NCI-H1694 (cell line): ENCODE measurements at places on chromosomes 7 and 10.

DNA sequence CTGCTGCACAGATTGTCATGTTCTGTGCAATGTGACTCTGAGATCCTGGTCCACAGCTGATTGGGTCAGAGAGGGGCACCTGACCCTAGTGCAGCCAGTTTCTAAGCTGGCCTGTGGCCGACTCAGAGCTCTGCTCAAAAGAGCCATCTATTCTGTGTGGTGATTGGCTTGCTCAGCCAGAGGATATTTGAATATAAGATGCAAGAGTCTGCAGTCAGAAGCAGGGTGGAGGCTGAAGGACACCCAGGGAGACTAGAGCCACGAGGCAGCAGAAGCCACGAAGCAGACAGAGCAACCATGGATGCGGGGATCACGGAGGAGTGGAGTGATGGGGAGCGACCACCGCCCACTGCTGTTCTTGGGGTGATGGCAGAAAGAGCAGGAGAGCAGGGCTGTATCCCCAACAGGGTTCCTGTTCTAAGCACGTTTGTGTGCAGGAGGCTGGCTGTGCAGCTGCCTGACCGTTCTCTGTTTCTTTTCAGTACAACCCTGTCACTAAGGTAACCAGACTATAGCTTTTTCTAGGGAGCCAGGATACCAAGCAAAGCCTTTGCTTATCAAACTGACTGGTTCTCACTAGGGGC lies 19.5 kb upstream of the RHEB start:
- no peak for DNase-seq

- no peak for DNase-seq
Measured at GRCh38 chr7:36994456-36995112, 270.3 kb upstream of the AOAH start.

DNA sequence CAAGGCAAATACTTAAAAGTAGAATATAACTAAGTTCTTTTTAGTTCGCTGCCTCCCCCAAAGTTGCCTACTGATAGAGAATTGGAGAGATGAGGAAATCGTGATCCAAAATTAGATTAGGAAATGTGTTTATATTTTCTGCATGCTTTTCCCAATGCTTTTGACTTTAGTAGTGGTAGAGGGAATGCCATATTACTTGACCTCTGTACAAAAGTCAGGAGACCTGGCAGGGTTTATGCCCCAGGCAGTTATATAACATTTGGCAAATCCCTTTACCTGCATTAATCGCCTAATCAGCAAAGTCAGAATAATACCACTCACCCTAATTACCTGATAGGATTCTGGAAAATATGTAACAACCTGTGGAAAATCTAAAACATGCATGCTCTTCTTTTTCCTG lies 142.9 kb downstream of the ANKRD30A start:
- DNase-seq = no peak

DNA sequence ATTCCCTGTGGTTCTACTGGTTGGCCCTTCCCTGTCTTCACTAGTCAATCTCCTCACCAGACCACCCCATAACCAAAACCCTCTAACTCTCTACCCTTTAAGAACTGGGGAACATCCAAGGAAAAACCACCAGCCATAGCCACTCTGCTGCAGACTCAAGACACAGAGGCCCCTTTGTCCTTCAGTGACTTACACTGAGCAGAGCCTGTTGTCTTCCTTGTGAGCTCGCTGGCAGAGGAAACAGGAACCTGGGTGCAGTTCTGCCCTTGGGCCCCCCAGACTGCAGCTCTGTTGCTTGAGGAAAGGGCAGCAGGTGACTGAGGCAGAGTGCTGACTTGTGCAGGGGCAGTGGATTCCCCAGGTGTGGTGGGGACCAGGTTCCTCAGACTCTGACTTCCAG lies 30.6 kb downstream of the ZC3HAV1 start:
- no peak for DNase-seq
